ENCODE measurements at places on chromosomes 6 and 20.

DNA sequence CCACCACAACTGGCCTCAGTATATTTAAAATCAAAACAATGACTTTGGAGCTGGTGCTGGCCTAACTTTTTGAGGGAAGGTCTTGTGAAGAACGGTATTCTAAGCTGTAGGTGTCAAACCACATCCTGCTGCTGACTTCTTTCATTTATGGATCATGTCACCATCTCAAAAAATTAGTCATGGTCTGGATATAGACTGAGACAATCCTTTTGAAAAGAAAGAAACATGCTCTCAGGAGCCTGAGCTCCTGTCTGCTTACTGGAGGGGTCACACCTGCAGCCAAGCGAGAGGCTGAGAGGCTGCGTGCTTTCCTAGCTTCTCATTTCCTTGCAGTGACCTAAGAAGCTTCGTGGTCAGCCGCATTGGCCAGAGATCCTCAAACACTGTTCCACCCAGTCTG is 55.2 kb downstream of the TIAM2 start:
- no peak for DNase-seq

DNA sequence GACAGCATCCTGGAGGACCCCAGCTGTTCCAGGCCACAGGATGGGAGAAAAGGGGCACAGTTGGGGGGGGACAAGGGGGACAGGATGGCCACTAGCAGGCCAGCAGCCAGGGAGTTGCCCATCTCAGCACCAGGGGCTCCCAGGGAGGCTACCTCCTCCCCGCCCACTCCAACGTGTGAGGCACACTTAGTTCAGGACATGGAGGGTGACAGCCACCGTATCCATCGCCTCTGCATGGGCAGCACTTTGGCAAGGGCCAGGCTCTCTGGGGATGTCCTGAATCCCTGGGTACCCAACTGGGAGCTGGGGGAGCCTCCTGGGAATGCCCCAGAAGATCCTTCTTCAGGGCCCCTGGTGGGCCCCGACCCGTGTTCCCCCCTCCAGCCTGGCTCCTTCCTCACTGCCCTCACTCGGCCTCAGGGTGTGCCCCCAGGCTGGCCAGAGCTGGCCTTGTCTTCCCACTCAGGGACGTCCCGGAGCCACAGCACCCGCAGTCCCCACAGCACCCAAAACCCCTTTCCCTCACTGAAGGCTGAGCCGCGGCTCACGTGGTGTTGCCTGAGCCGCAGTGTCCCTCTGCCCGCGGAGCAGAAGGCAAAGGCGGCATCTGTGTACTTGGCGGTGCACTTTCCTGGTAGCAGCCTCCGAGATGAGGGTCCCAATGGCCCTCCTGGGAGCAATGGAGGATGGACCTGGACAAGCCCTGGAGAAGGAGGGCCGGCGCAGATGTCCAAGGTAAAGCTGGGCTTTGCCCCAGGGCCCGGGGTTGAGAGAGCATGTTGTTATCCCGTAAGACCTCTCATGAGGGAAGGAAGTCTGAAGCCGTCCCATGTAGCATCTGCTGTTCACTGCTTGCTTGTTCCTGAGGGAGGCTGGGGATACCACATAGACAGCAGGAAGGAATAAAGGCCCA is 30.7 kb downstream of the ZNF831 start:
- DNase-seq: no peak

- no peak for DNase-seq
These were observed 92.6 kb downstream of the YTHDF1 start for GRCh38 chr20:63123331-63123741.

- DNase-seq: no peak
These were observed 9.0 kb downstream of the GMEB2 start for GRCh38 chr20:63617876-63618265.

DNA sequence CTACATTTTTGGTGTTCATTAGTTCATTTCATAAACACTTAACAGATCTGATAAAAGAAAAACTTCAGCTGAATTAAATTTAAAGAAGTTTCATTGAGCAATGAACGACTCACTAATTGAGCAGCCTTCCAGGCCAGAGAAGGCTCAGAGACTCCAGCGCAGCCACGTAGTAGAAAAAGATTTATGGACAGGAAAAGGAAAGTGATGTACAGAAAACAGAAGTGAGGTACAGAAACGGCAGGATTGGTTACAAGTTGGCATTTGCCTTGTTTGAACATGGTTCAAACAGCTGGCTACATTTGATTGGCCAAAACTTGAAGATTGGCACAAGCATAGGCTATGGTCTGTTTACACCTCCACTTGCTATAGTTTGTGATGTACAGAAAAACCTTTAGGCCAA is 166.3 kb upstream of the DTNBP1 start:
- DNase-seq: no peak

GRCh38 chr6:166207284-166207561 is 39.6 kb upstream of the TBXT start:
- no peak for DNase-seq

GRCh38 chr6:83847179-83847578 is 6.0 kb upstream of the RIPPLY2 start:
- no peak for DNase-seq

- DNase-seq: no peak
These were observed 17.3 kb downstream of the EEF1E1 start for GRCh38 chr6:8085053-8085511.
